ENCODE measurements at places on chromosomes 2 and 18.

- DNase-seq = peak; percentile 52
Observed at GRCh38 chr2:176562359-176563078, 293.3 kb downstream of the MTX2 start.

- no peak for DNase-seq
Observed at GRCh38 chr2:71695235-71696120, 242.1 kb downstream of the DYSF start.

- no peak for DNase-seq
Observed at GRCh38 chr2:200447139-200447855, 62.6 kb downstream of the KCTD18 start.

DNA sequence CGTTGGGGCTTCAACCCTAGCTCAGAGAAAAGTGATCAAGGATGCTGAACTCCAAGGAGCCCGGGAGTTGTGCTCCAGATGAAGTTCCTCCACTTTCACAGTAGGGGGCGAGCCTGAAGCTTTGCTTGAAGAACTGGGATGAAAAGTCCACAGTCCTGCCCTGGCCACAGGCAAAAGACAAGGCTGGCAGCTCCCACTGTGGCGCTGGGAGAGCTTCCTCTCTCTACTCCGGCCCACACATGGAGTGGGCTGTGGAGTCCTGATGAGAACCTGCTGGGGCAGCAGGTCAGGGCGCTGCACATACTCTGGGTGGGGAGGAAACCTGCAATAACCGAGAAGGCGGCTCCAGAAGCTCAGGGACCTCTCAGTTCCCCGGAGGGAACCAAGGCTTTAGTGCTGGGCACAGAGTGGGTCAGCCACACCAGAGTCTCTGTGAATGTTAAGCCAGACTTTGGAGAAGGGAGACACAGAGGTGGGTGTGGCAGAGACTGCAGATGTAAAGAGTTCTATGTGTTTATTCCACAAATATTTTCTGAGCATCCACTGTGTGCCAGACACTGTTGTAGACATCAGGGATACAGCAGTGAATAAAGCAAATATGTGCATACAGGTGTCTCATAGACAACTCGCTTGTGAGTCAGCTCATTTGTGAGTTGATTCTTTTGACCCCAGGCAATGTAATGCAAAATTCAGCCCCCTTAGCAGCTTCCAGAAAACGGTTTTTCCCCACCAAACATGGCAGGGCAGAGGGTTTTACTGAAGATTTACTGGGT lies 48.0 kb upstream of the MRPL33 start:
- no peak for DNase-seq

GRCh38 chr2:26668856-26669750 lies 23.4 kb upstream of the KCNK3 start:
- DNase-seq = no peak

GRCh38 chr2:75204833-75205232 lies 5.5 kb upstream of the TACR1 start:
- no peak for DNase-seq

GRCh38 chr2:216312441-216312840 lies 59.8 kb downstream of the MARCHF4 start:
- no peak for DNase-seq

All from NCI-H1436 treated with DMSO at 0.1 percent for 48 hours (cell line).